LNCaP clone FGC (cell line): ENCODE measurements at places on chromosomes 1 and 21.
A peak's percentile ranks its signal among the peaks of the same experiment; 100 is the strongest.

DNA sequence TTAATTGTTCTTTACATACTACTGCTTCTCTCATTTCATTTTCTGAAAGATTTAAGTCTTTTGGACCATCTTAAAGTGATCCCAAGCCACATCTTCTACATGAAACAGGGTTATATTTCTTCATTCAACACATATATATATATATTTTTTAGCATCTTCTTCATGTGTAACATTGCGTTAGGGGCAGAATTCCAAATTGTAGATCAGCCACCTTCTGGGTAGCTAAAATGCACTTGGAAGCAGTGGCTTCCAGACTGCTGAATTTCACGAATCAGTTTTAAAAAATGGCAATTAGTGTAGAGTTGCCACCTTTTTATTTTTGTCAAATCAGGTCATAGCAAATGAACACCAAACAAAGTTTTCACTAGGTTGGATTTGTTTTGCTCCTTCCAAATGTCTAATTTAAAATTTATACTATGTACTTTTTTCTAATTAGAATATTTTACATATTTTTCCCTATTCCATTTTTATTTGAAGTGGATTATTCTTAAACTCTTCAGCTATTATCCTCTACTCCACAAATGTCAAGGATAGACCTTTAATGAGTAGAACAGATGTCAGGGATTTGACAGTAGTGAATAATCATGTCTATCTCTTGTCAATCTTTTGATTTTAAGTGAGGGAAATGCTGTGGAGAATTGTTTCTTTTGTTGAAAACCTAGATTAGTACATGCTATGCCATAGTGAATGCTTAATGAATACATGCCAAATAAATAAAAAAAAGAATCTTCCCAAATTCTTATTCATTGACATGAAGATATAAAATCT lies 55.8 kb downstream of the DNM3 start:
- DNase-seq: no peak

- no peak for DNase-seq
Measured at GRCh38 chr1:27952147-27952546, 7.6 kb upstream of the XKR8 start.

- DNase-seq: no peak
Measured at GRCh38 chr21:15326032-15326867, 261.4 kb upstream of the NRIP1 start.

DNA sequence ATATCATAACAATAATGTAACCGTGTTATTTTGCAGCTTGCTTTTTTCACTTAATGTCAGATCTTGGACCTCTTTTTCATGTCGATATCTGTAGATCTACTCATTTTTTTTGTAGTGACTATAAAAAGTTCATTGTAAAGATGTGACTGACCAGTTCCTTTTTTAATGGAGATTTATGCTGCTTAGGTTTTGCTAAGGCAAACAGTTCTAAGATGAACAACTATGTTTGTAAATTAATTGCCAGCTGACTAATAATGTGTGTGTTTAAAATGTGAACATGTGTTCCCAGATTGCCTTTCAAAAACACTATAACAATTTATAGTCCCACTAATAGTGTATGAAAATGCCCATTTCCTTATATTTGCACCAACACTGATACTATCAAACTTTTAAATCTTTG lies 18.1 kb upstream of the EPS8L3 start:
- peak; percentile 62 for DNase-seq

- DNase-seq: no peak
Measured at GRCh38 chr1:76508871-76509270, 358.4 kb upstream of the ST6GALNAC5 start.

- peak; percentile 10 for DNase-seq
Measured at GRCh38 chr1:4549930-4550329, 104.5 kb upstream of the AJAP1 start.

DNA sequence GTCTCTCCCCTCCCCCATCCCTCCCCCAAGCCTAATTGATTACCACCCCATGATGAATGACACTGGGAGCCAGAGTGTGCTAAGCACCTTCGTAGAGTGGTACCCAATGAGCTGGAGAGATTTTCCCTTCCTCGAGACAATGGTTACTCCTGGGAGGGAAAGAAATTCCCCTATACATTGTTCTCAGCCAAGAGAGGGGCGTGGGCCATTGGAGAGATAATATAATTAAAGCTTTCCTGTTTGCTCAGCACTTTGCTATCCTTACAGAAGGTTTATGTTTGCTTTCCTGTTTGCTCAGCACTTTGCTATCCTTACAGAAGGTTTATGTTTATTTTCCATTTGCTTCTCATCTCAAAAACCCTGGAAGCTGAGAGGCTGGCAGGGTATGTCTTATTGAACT lies 126.1 kb upstream of the KLHDC7A start:
- peak; percentile 8 for DNase-seq

- DNase-seq: no peak
Measured at GRCh38 chr1:220485791-220486190, 42.1 kb upstream of the MARK1 start.
